ENCODE measurements at places on chromosomes 3 and 15.

DNA sequence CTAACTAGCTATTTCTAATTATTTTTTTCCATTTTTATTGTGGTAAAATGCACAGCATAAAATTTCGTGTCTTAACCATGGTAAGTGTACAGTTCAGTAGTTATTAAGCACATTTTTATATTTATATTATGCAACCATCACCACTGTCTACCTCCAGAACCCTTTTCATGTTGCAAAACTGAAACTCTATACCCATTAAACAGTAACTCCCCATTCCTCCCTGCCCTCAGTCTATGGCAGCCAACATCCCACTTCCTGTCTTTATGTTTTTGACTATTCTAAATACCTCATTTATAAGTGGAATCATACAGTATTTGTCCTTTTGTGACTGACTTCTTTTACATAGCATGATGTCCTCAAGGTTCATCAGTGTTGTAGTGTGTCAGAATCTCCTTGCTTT is 25.5 kb downstream of the SLC35A5 start:
- DNase-seq = no peak

GRCh38 chr3:184381261-184382224 is 1.7 kb downstream of the CHRD start:
- no peak for DNase-seq

DNA sequence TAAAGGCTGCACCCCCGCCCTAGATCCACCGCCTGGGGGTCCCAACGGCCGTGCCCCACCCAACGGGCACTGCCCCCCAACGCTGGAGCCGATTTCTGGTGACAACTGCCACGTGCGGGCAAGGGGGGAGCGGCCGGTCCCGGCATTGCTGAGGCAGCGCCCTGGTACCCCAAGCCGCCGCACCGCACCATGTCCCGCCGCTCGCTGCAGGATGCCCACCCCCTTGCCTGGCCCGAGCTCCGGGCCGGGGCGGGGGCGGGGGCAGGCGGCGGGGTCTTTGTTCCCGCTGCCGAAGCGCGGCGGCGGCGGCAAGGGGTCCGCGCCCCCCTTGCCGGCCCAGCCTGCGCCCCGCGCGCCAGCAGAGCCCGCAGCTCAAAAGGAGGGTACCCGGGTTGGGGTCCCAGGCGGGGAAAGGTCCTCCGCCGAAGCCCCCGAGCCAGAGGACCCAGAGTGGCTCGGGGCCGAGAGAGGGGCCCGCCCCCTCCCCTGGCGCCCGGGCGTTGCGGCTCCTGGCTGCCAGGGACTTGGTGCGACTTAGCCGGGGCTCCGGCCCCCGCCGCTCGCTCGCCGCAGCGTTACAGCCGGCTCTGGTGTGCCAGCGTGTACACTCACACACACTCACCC is 678 bp downstream of the SEMA7A start:
- DNase-seq = no peak

DNA sequence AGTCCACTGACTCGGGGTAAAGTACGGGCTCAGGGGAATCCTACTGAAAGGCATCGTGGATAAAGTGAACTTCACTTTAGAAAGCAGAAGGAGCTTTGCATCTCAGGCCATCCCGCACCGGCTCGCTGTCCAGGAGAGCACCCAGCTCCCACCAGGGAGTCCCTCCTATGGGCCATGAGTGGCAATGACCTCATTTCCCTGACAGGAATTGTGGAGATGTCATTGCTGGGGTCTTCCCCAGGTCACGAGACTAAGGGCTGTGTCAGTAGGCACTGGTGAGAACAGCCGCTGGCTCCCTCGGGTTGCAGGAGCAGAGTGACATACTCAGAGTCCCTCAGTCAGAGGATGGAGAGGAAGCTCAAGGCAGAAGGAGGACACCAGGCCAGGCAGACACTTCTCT is 97.3 kb downstream of the XXYLT1 start:
- DNase-seq = no peak

- DNase-seq = no peak
Measured at GRCh38 chr3:138173769-138174420, 826 bp downstream of the DBR1 start.

GRCh38 chr15:83555383-83555782 is 98.5 kb upstream of the ADAMTSL3 start:
- DNase-seq = no peak

GRCh38 chr3:151856118-151856517 is 17.3 kb upstream of the SUCNR1 start:
- DNase-seq = no peak

DNA sequence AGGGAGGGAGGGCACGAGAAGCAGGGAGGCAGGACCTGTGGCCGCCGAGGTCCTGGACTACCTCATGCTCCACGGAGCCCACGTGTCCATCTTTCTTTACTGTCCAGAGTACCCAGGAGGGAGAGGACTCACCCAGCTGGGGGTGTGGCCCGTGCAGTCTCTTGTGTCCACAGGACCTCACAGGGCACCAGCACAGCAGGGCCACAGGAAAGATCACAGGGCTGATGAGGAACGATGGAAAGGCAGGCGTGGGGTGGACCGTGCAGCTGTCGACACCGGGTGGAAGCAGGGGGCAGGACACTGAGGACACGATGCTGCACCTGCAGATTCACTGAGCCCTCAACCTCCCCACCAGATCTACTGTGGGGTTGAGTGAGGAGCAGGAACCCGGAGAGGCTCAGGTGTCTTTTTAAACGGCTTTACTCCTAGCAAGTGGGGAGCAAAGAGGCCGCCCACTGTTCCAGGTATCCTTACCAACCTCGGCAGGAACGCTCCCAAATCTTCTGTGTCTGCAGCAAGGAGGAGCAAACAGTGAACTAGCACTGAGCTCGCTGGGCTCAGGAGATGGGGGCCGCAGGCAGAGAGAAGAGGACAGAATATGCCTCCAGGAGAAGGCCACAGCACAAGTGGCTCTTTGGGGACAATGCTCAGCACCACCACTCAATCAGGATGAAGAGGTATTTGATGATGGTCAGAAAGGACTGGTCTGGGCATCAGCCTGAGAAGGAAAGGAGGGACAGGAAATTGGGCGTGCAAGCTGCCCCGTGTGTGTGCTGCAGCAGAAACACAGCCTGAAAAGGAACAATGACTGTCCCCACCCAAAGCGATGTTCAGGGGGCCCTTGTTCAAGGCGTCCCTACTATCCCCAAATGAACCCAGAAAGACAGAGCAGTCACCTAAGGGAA is 198.8 kb downstream of the XXYLT1 start:
- no peak for DNase-seq

DNA sequence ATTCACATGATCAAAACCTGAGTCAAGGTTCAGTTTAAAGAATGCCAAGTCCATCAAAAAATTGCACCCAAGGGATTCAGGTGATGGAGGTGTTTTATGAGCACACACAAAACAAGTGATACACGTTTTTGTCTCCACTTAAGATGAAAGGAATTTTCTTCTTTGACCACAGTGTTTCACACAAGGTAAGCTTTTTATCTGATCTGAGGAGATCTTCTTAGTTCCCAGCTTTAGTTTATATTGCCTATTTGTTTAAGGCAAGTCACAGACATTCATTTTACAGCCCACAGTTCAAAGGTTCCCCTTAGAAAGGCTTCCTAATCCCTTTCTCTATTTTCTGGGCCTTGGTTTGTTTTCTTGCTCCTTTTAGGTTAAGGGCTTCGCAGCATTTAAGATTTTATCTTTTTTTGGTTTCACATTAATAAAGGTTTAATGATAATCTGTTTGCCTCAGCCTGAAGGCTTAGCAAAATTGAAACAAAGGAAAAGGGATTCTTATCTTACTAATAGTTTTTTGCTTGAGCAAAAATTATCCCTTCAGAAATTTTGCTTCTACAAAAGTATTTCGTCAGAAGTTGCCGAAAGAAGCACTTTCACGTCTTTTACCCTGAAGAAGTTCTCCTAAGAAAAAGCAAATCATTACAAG is 420.5 kb upstream of the NAALADL2 start:
- no peak for DNase-seq

- no peak for DNase-seq
Measured at GRCh38 chr15:68674975-68675374, 96.2 kb downstream of the CORO2B start.

GRCh38 chr15:32738666-32739065 is 20.9 kb downstream of the GREM1 start:
- DNase-seq = no peak

DNA sequence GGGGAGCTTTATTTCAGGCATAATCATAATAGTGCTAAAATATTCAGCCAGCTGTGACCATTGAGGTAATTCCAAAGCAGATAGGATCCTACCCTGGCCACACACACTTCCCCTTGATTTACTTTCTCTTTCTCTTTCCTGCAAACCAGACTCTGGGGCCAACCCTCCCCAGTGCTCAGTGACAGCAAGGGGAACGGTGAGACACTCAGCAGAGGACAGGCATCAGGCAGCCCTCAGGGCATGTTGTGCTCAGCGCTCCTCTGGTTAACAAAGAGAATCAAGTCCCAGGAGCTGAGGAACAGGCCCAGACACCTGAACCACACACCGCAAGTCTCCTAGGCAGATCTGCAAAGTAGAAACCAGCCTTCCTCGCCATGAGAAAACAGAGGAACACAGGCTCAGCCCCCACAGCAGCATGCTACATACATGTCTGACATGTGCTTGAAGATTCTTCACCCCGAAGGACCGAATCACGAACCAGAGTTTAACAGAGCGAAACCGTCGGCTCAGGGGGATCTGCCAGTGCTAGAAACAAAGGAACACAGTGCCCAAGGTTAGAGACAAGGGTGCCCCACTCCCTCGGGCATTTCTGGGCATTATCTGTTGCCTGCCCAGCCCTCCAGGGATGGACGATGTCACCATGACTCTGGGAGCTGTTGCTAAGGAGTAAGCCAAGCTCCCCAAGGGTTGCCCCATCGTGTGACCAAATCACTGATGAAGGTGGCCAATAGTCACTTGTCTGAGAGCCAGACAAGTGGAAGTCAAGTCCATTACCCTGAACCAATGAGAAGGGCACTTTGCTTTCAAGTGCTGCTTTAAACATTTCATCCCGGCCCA is 17.5 kb downstream of the HDC start:
- DNase-seq = peak; percentile 2

DNA sequence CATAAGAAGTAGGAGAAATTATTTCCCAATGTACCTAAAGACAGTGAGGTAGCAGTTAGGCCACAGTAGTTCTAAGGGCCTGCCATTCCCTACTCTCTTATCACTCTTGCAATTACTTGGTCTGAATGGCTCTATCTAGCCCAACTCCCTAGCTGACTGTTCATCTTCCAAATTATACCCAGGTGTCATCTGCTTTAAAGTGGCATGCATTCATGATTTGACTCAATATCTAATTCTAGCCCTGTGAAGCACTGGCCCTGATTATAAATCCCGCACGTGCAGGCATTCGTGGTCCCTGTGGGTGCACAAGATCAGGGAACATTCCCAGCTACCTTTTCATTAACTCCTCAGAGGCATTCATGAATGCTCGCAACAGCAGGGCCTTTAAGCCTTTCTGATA is 43.1 kb upstream of the ZNF774 start:
- no peak for DNase-seq

GRCh38 chr3:67529337-67529736 is 125.1 kb downstream of the SUCLG2 start:
- no peak for DNase-seq

- DNase-seq = no peak
Measured at GRCh38 chr3:109070211-109070610, 47.7 kb downstream of the MORC1 start.

DNA sequence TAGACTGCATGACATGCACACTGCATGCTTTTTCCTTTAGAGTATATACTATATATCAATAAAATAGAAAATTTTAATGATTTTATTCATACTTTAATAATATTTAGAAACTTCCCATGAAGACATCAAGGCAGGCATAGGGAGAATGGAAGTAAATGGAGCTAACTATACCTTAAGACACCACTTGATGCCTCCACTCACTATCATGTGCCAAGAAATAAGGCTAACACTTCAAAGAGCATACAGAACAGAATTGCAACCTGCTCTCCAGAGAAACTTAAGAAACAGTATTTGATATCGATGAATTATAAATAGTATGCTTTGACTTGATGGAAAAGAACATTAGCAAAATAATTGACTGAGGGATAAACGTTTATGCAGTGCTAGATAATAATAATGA is 192.6 kb upstream of the MBNL1 start:
- no peak for DNase-seq

- DNase-seq = no peak
Measured at GRCh38 chr3:184651904-184652303, 60.0 kb downstream of the MAGEF1 start.

- DNase-seq = no peak
Measured at GRCh38 chr15:34359416-34359815, 7.6 kb downstream of the LPCAT4 start.

- no peak for DNase-seq
Measured at GRCh38 chr3:64909011-64909410, 221.2 kb upstream of the ADAMTS9 start.

- DNase-seq = no peak
Measured at GRCh38 chr3:12979151-12979946, 93.9 kb downstream of the IQSEC1 start.

GRCh38 chr3:152030320-152030719 is 156.9 kb downstream of the SUCNR1 start:
- DNase-seq = no peak

- DNase-seq = no peak
Measured at GRCh38 chr15:42825599-42825998, 88.7 kb upstream of the CDAN1 start.

GRCh38 chr3:112382543-112383160 is 49.7 kb downstream of the CD200 start:
- DNase-seq = no peak

GRCh38 chr3:170572665-170573253 is 13.1 kb downstream of the SLC7A14 start:
- no peak for DNase-seq

GRCh38 chr15:80659375-80659774 is 35.7 kb upstream of the ABHD17C start:
- no peak for DNase-seq

DNA sequence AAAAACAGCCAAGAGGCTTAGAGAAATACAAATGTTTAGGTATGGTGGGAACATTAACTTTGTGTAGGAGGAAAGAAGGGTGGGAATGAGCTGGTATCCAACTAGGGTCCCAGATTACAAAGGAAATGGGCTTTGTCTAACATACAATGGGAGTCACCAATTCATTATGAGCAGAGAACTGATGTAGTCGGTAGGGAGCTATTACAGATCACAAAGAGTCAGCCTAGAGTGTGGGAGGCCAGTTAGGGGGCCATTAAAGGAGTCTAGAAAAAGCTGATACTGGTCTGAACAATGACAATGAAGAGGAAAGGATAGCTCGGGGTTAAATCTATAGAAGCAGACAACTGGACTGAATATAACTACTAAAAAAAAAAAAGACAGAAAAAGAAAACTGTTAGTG is 15.5 kb downstream of the ANO10 start:
- no peak for DNase-seq

DNA sequence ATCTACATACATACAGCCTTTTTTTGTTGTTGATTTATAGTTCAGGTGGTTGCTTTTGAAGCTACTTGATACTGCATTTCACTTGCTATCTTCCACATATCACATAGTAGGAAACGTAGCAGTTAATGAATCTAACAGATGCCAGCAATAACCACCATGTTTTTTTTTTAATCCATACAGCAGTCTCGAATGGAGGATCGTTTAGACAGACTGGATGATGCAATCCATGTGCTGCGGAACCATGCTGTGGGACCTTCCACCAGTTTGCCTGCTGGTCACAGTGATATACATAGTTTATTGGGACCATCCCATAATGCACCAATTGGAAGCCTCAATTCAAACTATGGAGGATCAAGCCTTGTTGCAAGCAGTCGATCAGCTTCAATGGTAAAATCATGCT is 123.2 kb upstream of the CGNL1 start:
- DNase-seq = no peak

GRCh38 chr15:82871358-82871757 is 61.9 kb downstream of the WHAMM start:
- no peak for DNase-seq

- DNase-seq = no peak
Measured at GRCh38 chr3:186717039-186717457, at the start of gene KNG1. Gene KNG1, plus strand, starts transcription at chr3:186717359. Its CDS starts 184 bp downstream, at chr3:186717543.

Data from T follicular helper cell (primary cell).